ENCODE measurements at places on chromosomes 11 and 22.

- H3K36me3 ChIP-seq: no peaks in the 10 kb centered on the region
- no peak for DNase-seq
- H3K4me1 ChIP-seq: peaks cover 51% of the 10 kb centered on the region
- H3K27me3 ChIP-seq: no peaks in the 10 kb centered on the region
Measured at GRCh38 chr11:3135481-3136440, 29.3 kb downstream of the OSBPL5 start.

DNA sequence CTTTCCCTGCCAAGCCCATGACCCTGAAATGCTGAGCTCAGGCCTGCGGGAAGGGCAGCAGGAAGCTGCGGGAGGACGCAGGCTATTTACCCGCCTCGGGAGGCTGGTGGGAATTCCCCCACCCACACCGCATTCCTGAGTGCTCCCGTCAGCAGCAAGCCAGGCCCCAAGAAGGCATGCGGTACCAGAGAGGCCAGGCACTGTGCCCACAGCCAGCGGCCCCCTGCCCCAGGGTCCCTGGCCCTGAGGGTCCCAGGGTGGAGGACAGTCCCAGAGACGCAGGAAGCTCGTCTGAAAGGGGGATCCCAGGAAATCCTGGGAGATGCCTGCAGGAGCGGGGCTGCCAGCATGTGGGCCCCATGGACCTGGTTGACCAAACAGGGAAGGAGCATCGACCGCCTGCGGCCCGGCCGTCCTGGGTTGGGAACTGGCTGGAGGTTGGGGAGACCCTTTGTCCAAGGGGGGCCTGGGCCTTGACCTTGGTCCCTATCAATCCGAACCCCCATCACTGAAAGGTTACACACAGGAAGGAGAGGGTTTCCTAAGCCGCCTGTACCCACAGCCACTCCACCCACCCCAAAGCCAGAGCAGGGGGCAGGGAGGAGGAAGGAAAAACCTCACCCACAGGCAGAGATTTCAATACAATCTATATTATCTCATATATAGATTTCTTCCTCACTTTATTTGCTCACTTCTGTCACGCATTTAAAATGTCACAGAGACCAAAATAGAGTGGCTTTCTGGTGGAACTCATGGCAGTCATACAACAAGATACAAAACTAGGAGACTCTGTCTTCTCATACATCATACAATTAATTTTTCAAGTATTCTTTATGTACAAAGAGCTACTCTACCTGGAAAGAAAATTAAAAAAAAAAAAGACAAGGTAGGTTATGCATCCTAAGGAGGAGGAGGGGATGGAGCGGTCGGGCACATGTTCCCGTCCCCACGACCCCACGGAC is 17.1 kb downstream of the MAFF start:
- H3K27ac ChIP-seq: peak overlapping the region; percentile 87
- H3K4me1 ChIP-seq: peaks cover 32% of the 10 kb centered on the region
- H3K4me3 ChIP-seq: no peak overlapping the region
- H3K36me3 ChIP-seq: peaks cover 27% of the 10 kb centered on the region
- H3K27me3 ChIP-seq: no peaks in the 10 kb centered on the region
- peak; percentile 70 for DNase-seq

- H3K36me3 ChIP-seq: no peaks in the 10 kb centered on the region
- DNase-seq: no peak
- H3K4me1 ChIP-seq: no peaks in the 10 kb centered on the region
- no peak overlapping the region for H3K27ac ChIP-seq
- no peak overlapping the region for H3K4me3 ChIP-seq
- no peaks in the 10 kb centered on the region for H3K27me3 ChIP-seq
Measured at GRCh38 chr11:47891886-47892285, 43.7 kb upstream of the NUP160 start.

DNA sequence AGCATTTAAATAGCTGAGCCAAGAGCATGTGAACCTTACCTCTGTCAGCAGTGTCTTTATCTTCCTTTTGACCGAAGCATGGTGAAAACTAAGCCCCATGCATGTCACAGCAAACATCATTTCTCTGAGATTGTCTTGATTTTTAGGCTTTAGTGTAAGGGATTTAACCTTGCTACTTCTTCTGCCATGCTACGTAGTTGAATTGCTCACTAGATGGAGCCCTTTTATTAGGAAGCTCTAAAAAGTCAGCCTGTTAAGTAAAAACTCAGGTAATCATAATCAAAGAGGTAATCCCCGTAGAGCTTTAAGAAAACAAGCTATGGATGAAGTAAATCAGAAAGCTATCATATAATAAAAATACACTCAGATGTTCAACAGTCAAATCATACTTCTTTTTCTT is 149.5 kb downstream of the PGR start:
- H3K4me1 ChIP-seq: no peaks in the 10 kb centered on the region
- no peak overlapping the region for H3K4me3 ChIP-seq
- DNase-seq: no peak
- H3K36me3 ChIP-seq: no peaks in the 10 kb centered on the region
- no peak overlapping the region for H3K27ac ChIP-seq
- no peaks in the 10 kb centered on the region for H3K27me3 ChIP-seq

GRCh38 chr11:105244160-105244825 is 104.7 kb upstream of the CARD18 start:
- H3K27ac ChIP-seq: peak overlapping the region; percentile 70
- no peaks in the 10 kb centered on the region for H3K36me3 ChIP-seq
- no peak for DNase-seq
- H3K27me3 ChIP-seq: no peaks in the 10 kb centered on the region
